Astrocyte of the spinal cord (primary cell): ENCODE measurements at places on chromosomes 1 and 21.
A peak's percentile ranks its signal among the peaks of the same experiment; 100 is the strongest.

- no peak for DNase-seq
Observed at GRCh38 chr1:159900755-159901360, 893 bp upstream of the CFAP45 start.

DNA sequence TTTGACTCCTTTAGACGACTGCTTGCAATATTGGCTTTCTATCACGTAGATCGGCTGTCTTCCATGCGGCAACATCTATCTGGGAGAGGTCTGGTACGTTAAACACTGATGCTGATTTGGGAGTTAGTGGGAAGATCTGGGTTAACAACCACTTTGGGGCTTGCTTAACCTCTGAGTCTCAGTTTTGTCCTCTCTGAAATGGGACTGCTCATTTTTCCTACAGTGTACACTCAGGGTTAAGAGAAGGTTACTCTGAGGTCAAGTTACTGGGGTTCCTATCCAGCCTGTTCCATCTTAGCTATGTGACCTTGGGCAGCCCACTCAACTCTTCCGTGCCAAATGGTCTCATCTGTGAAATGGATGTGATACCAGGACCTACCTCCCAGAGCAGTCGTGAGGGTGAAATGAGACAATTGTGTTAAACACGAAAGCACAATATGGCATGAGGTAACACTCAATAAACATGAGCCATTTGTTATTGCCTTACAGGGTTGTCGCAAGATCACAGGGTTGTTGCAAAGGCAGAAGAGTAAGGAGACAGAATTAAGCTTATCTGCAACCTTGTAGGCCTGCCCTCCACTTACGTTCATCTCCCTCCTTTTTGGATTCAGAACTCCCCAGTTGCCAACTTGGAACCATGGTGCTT, 5.6 kb downstream of the ABCA4 start:
- DNase-seq, result no peak

DNA sequence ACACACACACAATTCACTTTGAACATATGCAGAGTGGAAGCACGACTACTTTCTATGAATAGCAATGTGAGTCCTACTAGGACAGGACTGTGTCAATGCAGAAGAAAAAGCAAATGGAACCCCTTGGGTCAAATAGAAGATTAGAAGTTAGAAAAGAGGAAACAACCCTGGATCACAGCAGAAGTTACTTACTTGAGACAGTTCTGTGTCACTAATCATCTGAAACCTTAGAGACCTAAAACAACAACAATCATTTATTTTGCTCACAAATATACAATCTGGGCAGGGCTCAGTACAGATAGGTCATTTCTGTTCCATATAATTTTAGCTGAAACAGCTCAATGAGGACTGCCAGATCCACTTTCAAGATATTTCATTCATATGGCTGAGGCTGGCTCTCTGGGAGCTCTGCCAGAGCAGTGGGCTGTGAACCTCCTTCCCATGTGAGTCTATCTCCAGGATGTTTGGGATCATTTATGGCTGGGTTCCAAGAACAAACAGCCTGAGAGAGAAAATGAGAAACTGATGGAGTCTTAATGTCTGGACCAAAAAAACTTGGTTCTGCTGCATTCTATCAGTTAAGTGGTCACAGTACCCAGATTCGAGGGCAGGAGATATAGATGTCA, 42.5 kb upstream of the IL10 start:
- DNase-seq, result peak; percentile 59

GRCh38 chr1:210024996-210025395, 87.0 kb downstream of the SYT14 start:
- DNase-seq, result no peak

- no peak for DNase-seq
Observed at GRCh38 chr21:46219591-46220239, 8.9 kb downstream of the LSS start.

DNA sequence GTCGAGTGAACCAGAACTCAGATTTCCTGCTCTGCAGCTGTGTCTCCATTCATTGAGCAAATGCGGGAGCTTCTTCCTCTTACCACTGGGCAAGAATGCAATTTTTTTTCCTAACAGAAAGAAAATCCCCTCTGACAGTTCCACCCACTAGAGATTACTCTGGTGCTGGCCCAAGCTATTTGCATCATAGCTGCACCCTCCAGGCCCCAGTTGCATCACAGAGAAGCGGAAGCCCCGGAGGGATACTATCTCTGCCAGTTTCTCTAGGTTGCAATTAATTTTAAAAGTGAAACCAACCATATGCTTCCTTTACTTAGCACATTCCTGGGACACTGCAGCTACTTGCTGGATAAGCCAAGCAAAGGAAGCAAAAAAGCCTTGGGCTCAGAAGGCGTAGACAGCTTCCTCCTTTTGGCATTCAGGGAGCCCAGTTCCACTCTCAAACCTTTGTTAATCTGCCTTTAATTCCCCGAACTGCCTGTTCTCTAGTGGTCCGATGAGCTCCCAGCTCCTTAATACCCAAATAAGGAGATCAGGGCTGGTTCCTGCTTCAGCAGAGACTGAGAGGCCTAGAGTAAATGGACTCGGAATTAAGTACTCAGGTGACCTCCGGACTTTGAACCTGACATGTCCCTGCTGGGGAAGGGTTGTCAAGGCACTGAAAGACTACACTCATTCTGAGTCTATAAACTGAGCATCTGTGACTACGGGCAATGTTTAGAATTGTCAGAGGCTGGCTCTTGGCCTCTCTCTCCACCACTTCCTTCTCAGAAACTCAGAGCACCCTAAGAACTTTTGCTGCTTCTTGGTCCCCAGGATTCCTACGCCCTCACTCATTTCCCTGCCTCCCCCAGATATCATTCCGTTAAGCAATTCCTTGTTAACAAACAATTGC, 72.5 kb upstream of the TNFSF18 start:
- peak; percentile 85 for DNase-seq

- peak; percentile 45 for DNase-seq
Observed at GRCh38 chr1:33654267-33654834, 181.9 kb downstream of the ZSCAN20 start.

- DNase-seq, result peak; percentile 65
Observed at GRCh38 chr1:223731133-223731770, 18.9 kb downstream of the CAPN2 start.

DNA sequence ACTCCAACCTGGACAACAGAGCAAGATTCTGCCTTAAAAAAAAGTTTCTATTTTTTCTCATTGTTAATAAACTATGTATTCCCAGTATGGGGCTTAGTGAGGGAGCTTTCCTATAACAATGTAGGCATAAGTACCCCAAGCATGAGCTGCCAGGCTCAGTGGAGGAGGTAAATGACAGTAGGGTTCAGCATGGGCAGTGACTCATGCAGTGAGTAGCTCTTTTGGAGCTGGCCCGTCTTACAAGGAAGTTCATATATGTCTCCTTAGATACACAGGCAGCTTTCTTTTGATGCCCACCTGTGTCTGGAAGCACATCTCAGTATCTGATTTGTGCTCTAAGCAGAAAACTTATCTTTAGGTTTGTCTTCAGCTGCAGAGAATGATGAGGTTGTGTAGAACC, 57.9 kb downstream of the ZNF678 start:
- no peak for DNase-seq

DNA sequence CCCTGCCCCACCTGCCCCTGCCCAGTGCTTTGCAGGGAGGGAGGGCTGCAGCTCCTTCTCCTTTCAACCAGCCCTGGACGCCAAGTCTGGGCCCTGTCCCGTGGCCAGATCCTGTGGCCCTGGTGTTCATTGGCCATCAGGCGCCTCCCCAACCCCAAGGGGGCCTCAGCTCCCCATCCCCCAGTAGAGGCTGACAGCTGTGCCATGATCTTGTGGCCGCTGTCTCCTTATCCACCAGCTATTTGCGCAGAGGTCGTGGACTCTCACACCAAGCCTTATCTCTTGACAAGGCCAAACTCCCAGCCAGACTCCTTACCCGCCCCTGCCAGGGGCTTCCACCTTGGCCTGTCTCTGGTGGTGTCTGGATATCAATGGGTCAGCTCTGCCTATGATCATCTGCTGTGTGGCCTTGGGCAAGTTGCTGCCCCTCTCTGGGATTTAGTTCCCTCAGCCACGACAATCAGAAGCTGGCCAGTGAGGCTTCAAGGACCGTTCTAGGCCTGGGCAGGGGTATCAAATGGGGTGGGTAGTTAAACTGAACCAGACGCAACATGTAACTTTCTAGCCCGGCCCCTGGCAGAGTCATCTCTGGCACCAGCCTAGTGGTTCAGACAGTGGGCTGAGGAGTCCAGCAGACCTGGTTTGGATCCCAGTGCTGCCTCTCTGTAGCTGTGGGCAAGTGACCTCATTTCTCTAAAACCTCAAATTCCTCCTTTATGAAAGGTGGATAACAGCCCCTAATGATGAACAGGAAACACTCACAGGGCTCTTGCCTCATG, 3.3 kb upstream of the COL8A2 start:
- DNase-seq, result peak; percentile 71

GRCh38 chr1:74145086-74145485, 52.9 kb downstream of the LRRIQ3 start:
- no peak for DNase-seq
